ENCODE measurements at places on chromosomes 7 and 10. TPM values are rescaled to one million over a fixed set of nuclear protein-coding genes. Genes with fewer than 3 reads are reported as not detected.

GRCh38 chr10:97607095-97607636, 17.6 kb downstream of the C10orf62 start:
- no peak for DNase-seq
- no peak overlapping the region for H3K27ac ChIP-seq
- no peak overlapping the region for H3K4me3 ChIP-seq
- peaks cover 4% of the 10 kb centered on the region for H3K36me3 ChIP-seq

- H3K4me3 ChIP-seq, result no peak overlapping the region
- no peaks in the 10 kb centered on the region for H3K36me3 ChIP-seq
- no peaks in the 10 kb centered on the region for H3K27me3 ChIP-seq
These were observed 70.2 kb upstream of the ADAM12 start for GRCh38 chr10:126458466-126458865.

- H3K36me3 ChIP-seq, result peaks cover 4% of the 10 kb centered on the region
- H3K4me3 ChIP-seq, result no peak overlapping the region
- no peak overlapping the region for H3K27ac ChIP-seq
These were observed 12.7 kb downstream of the AHR start for GRCh38 chr7:17311194-17311593.

DNA sequence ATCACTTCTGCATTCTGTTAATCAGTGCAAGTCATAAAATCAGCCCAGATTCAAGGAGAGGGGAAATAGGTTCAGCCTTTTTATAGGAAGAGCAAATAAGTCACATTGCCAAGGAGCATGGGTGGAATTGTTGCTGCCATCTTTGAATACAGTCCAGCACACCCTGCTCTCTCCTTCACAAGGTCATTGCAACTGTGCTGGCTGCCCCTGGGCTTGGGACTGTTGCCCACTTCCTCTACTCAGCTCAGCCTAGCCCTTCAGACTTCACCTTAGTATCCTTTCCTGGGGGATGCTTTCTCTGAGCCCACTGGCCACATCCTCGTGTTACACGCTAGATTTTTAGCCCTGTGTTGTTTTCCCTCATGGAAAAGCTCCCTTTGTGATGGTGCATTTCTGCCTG, 527.7 kb downstream of the GALNT17 start:
- no peaks in the 10 kb centered on the region for H3K4me1 ChIP-seq
- H3K36me3 ChIP-seq, result no peaks in the 10 kb centered on the region
- DNase-seq, result no peak
- H3K27ac ChIP-seq, result no peak overlapping the region
- H3K27me3 ChIP-seq, result no peaks in the 10 kb centered on the region

DNA sequence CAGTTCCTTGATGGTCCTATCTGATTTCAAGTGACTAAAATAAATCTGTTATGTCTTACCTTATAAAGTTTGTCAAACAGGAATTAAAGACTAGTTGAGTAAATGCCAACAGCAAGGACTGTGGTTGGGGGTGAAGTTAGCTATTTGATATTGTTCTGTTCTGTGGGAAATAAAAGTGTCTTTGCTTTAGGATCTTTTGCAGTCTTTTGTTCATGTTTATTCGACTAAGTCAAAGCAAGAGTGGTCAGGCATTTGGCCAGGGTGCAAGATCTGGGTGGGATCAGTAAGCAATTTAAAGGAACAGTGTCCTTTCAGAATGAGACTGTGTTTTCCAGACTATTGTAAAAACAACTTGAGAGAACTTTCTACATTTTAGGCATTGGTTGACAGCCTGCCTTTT, at the start of gene COL28A1:
COL28A1 (minus strand) TSS at position 183 of the 400 bp plus-strand sequence. CDS start 2,998 bp downstream, outside the sequence.
- no peak within 1 kb of the TSS for H3K27ac ChIP-seq
- H3K27me3 ChIP-seq, result no peaks in the 10 kb centered on the region
- H3K36me3 ChIP-seq, result no peaks in the 10 kb centered on the region
- H3K4me3 ChIP-seq, result no peak within 1 kb of the TSS

DNA sequence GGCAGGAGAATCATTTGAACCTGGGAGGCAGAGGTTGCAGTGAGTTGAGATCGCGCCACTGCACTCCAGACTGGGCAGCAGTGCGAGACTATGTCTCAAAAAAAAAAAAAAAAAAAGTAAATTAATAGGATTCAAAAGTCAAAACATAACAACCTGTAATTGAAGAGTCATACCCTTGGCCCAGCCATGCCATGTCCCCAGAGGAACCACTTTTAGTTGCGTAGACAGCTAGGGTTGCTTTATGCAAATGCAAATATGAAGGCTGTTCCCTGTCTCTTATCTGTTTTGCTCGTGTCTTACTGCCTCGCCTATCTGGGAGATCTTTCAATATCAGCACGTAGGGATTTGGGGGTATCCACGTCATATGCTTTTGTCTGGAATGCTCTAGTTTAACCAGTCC, 73.1 kb downstream of the PRKAG2 start:
- H3K27me3 ChIP-seq, result no peaks in the 10 kb centered on the region
- H3K4me3 ChIP-seq, result no peak overlapping the region
- no peak for DNase-seq

GRCh38 chr7:154843670-154844237, 159.2 kb downstream of the PAXIP1 start:
- peaks cover 2% of the 10 kb centered on the region for H3K4me1 ChIP-seq
- no peaks in the 10 kb centered on the region for H3K27me3 ChIP-seq
- no peak overlapping the region for H3K4me3 ChIP-seq
- DNase-seq, result no peak
- H3K27ac ChIP-seq, result no peak overlapping the region
- H3K36me3 ChIP-seq, result no peaks in the 10 kb centered on the region

Gene PON3
- polyA plus RNA-seq, result 4.9 TPM

Gene FAM180A
- not detected for polyA plus RNA-seq

Gene RPP38
- 32.4 TPM for polyA plus RNA-seq

Gene PTPRN2
- polyA plus RNA-seq, result 2.0 TPM
